ENCODE measurements at places on chromosomes 2 and 18. TPM values are rescaled to one million over a fixed set of nuclear protein-coding genes. Genes with fewer than 3 reads are reported as not detected.

The PLCD4 gene
- total RNA-seq, result 2.7 TPM

The FBLN7 gene
- 3.6 TPM for total RNA-seq

The PROM2 gene
- total RNA-seq, result 87.0 TPM

The LYPD6B gene
- total RNA-seq, result 74.5 TPM

The CHRND gene
- total RNA-seq, result not detected

The UNC50 gene
- 52.0 TPM for total RNA-seq

The CIAO1 gene
- total RNA-seq, result 94.2 TPM

The HAAO gene
- 2.9 TPM for total RNA-seq

The CNGA3 gene
- total RNA-seq, result not detected

The SERPINB12 gene
- 131 TPM for total RNA-seq

The VAMP5 gene
- total RNA-seq, result 14.3 TPM

The SP140 gene
- total RNA-seq, result not detected

The ABCG8 gene
- total RNA-seq, result not detected

Measured in lower leg skin (tissue), 4 donors.